GM12864 (cell line): ENCODE measurements at places on chromosomes 3 and 15.

- DNase-seq = no peak
Observed at GRCh38 chr15:101476756-101477155, 12.8 kb downstream of the PCSK6 start.

GRCh38 chr3:197458179-197458707 lies 97.5 kb downstream of the BDH1 start:
- no peak for DNase-seq

DNA sequence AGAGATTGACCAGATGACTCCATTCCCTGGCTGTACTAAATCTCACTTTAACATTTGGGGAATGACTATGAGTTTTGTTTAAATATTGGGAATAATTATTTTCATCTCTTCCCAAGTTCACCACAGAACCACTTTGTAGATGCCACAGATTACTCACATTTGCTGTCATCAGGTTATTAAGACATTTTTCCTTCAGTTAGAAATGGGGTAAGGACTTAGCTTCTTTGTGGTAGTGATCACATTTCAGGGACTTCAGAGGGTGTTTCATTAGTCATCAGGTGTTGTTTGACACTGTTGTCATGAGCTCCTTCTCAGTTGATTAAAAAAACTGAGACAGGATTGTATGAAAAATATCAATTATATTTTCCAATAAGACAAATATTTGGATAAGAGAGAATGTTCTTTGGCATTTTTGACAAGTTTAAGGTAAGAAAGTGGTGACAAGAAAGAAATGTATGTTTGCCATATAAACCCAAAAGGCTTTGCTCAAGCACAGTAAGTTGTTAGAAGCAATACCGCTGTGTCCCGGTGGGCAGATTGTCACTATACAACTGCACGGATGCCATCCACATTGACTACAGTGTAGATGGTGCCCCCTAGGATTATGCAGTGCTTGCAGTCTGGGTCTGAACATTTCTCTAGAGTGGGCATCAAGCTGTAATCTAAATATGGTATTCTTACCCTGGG lies 22.3 kb downstream of the FBXL2 start:
- no peak for DNase-seq

DNA sequence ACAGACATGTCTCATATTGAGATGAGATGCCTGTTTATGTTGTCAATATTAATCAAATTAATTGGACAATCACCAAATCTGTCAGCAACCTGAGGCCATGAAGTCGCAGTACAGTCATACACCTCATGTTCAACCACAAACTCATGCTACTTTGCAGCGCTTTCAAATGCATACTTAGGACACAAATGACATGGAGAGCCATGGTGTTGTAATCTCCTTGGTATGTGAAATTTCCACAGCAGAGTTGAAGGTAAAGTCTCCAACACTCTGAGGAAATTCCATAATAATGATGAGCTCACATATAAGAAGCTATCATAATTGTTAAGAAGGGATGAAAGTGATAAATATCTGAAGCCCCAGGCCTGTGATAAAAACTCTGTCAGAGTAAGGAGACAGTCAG lies 873.9 kb downstream of the MCTP2 start:
- DNase-seq = no peak

DNA sequence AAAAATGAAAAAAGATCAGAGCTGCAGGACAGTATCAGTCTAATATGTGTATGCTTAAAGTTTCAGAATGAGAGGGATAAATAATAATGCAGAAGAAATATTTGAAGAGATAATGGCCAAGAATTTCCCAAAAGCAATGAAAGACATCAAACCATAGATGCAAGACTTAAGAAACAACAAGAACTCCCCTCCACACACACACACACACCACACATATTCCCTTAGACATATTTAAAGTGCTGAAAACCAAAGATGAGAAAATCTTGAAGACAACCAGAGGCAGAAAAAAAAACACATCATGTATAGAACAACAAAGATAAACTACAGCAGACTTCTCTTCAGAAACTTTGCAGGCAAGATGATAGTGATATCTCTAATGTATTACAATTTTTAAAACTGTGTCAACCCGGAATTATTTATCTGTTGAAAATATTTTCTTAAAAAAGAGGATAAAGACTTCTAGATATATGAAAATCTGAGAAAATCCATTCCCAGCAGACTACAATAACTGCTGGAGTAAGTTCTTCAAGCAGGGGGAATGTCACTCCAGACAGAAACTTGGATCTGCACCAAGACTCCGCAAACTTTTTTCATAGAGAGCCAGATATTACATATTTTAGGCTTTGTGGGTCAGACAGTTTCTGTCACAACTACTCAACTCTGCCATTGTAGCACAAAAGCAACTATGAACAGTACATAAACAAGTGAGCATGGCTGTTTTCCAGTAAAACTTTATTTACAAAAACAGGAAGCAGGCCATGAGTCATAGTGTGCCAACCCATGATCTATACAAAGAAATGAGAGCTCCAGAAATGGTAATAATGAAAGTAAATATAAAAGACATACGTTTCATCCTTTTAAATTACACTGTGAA lies 223.4 kb upstream of the CGNL1 start:
- peak; percentile 49 for DNase-seq

GRCh38 chr3:42502429-42503250 lies at the start of gene VIPR1:
VIPR1 (plus strand) TSS chr3:42502643; CDS start chr3:42502736, 93 bp downstream.
- peak; percentile 18 for DNase-seq

GRCh38 chr3:172324611-172325203 lies 123.5 kb downstream of the GHSR start:
- DNase-seq = no peak

DNA sequence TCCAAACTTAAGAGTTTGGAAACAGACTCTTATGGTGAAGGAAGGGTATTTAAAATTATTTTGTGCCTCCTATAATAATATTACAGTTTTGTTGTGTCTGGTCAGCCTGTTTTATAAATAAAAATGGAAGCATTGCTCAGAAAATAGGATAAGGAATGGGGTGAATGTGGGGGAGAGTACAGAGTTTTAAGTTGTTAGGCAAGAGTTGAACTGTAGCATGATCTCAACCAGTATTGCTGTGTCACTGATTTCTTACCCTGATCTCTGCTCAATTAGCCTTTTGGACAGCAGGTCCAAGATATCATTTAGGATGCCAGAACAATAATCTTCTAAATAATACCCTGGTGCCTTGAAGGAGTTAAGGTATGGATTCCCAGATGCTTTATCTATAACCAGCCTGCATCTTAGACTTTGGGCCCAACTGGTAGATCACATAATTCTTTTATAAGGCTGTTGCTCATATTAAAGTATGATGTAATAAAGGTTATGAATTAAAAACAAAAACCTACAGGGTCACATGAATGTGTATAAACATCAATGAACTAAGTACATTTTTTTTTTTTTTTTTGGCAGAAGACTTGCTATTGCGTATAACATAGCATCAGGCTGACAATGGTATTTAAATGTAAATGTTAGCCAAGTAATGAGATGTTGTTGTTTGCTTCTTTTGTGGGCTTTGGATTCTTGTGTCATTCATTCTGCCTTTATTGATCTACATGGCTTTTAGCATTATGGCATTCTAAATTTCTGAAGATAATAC lies 70.0 kb downstream of the MITF start:
- no peak for DNase-seq

GRCh38 chr3:112786002-112786590 lies 60.6 kb downstream of the CD200R1L start:
- DNase-seq = no peak

GRCh38 chr3:122151480-122151879 lies 32.0 kb upstream of the CASR start:
- no peak for DNase-seq

- DNase-seq = no peak
Observed at GRCh38 chr3:11379238-11379823, 107.1 kb downstream of the ATG7 start.

DNA sequence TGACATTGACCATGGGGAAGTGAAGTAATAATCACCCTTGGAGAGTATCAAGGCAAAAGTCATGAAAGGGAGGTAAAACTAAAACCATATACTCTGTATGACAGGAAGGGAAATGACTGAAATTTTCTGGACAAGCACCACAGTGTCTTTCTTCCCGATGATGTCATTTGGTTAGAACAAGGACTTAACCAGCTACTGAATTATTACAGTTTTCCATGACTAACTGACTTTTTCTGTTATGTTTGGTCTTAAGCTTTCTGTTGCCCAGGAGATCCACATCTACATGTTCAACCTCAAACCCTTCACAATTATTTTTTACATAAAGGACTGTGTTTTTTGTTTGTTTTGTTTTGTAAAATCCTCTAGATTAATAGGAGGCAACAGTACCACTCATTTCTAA lies 191.9 kb upstream of the IL12A start:
- DNase-seq = no peak

GRCh38 chr15:98018761-98019351 lies 58.4 kb downstream of the ARRDC4 start:
- no peak for DNase-seq

- no peak for DNase-seq
Observed at GRCh38 chr3:36135863-36136262, 244.4 kb upstream of the STAC start.

DNA sequence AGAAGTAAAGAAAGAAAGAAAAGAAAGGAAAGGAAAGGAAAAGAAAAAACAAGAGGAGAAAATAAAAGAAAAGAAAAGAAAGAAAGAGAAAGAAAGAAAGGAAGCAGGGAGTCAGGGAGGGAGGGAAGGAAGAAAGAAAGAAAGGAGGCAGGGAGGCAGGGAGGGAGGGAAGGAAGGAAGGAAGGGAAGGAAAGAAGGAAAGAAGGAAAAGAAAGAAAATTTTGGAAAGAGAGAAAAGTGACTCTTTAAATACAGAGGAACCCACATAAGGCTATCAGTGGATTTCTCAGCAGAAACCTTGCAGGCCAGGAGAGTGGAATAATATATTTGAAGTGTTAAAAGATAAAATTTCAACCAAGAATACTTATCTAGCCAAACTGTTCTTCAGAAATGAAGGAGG lies 44.2 kb upstream of the GNB4 start:
- DNase-seq = no peak

GRCh38 chr15:63595688-63596087 lies 1.5 kb upstream of the FBXL22 start:
- no peak for DNase-seq
